ENCODE measurements at places on chromosomes 11 and 22.

DNA sequence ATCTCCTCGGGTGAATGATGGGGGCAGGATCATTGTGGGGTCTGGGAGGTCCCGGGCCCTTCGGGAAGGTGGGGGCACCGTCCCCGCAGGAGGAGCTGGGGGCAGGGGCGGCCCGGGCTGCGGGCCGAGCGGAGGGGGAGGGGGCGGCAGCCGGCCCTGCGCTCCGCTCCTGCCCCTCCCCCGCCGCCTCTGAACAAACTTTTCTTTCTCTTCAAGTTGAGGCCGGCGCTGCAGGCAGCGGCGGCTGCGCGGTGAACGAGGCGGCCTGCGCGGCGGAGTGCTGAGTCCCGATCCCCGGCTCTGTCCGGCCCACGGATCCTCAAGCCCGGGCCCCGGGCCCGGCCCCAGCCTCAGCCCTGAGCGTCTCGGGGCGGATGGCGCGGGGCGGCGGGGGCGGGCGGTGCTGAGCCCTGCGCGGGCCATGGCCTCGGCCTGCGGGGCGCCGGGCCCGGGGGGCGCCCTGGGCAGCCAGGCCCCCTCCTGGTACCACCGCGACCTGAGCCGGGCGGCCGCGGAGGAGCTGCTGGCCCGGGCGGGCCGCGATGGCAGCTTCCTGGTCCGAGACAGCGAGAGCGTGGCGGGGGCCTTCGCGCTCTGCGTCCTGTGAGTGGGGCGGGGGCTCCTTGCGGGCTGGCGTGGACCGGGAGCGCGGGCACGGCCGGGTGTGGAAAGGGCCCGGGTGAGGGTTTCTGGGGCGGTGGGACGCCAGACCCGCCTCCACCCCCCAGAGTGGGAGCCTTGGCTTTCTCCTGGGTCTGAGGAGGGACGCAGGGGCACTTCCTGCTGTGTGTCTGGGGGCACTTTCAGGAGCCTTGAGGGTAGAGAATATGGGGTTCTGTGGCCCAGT is at the start of gene INPPL1:
INPPL1 (plus strand) TSS at position 204 of the 847 bp plus-strand sequence; CDS start at position 422, 218 bp downstream.
- DNase-seq = no peak

DNA sequence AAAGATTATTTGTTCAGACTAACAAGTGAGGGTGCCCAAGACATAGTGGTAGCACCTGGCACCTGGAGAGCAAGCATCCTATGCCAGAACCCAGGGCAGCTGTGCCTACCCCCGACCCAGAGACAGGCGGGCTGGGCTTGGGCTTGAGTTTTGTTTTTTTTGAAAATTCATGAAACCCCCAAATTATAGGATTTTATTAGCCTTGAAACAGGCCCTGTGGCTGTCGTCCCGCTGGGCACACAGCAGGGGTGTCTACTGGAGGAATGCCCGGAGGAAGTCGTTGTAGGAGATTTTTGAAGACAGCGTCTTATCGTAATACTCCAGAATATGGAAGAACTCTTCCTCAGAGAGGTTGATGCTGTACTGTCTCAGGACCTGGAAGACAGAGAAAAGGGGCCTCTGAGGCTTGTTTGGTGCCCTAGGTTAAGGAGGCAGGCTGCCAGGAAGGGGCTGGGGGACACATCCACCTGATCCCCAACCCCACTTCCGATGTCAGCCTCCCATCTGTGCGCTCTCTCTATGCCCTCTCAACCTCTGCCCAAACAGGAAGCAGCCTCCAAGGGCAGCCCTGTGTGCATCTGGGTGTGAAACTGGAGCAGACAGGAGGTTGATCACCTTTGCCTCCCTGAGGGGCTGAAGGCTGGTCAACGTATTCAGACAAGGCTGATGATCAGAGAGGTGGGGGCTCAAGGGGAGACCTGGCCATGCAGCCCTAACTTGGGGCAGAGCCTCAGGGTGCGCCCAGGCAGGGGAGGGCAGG is 117.0 kb downstream of the MPPED1 start:
- DNase-seq = no peak

DNA sequence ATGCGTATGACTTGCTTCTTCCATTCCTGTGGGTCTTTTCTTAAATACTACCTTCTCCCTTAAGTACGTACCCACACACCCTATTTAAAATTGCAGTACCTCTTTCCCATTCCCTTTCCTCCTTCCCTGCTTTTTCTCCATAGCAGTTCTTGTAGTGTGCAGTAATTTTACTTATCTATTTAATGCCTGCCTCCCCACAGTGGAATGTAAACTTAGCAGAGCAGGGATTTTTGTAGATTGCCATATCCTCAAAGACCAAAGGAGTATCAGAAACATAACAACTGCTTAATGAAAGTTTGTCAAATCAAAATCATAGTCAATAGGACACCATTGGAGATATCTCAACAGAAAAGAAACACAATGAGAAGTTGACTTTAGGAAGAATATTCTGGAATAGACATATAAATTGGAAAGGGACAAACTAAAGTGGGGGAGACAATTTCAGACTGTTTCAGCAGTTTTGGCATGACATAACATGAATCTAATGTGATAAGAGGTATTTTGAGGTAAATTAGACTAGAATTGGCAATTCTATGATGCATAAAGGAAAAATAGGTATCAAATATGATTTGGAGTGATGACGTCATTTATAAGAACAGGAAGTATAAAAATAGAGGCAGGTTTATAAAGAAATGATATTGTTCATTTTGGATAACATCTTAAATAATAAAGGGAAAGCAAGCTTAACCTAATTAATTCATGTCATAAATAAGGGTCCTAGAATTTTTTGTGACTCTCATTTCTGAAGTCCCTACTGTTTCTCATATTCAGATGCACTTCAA is 188.4 kb downstream of the SOX6 start:
- no peak for DNase-seq

- DNase-seq = no peak
These were observed 51.0 kb upstream of the PRSS23 start for GRCh38 chr11:86749376-86749775.

Measured in stimulated activated CD4-positive, alpha-beta T cell treated with anti-CD3 and anti-CD28 coated beads, Interleukin-15, amount 100 ng/mL, for 48 hours (primary cell).